ENCODE measurements at places on chromosomes 12 and 14.
A peak's percentile ranks its signal among the peaks of the same experiment; 100 is the strongest.

- DNase-seq, result peak; percentile 70
Measured at GRCh38 chr14:28678887-28679286, 87.7 kb upstream of the FOXG1 start.

GRCh38 chr12:48943221-48943620 lies 14.1 kb downstream of the ARF3 start:
- DNase-seq, result no peak

DNA sequence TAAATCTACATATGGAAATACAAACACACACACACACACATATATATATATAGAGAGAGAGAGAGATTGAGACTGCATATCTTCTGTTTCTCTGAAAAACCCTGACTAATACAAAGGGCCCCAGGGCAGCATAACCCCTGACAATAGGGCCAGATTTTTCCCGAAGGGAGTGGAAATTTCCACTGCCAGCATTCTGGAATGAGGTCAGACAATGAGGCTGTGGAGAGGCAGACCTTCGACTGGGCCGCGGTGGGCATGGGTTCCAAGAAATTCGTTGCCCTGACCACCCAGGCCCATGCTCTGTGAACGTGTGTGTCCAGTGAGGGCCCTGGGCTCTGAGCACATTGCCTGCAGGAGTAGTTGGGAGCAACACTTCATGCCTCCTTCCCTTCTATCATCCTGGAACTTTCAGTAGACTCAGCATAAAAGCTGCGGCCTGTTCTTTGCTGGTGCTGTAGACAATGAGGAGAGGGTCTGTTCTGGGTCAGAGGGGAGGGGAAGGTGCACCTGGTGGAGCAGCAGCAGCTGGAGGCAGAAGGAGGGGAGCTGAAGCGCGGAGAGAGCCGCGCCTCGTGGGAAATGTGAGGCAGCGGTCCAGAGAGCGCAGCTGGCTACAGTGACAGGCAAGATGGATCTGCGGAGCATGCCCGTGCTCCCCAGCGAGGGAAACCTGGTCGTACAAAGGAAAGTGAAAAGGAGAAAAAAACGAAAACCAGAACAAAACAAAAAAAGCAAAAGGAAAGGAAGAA lies 25.6 kb upstream of the CCDC60 start:
- no peak for DNase-seq

DNA sequence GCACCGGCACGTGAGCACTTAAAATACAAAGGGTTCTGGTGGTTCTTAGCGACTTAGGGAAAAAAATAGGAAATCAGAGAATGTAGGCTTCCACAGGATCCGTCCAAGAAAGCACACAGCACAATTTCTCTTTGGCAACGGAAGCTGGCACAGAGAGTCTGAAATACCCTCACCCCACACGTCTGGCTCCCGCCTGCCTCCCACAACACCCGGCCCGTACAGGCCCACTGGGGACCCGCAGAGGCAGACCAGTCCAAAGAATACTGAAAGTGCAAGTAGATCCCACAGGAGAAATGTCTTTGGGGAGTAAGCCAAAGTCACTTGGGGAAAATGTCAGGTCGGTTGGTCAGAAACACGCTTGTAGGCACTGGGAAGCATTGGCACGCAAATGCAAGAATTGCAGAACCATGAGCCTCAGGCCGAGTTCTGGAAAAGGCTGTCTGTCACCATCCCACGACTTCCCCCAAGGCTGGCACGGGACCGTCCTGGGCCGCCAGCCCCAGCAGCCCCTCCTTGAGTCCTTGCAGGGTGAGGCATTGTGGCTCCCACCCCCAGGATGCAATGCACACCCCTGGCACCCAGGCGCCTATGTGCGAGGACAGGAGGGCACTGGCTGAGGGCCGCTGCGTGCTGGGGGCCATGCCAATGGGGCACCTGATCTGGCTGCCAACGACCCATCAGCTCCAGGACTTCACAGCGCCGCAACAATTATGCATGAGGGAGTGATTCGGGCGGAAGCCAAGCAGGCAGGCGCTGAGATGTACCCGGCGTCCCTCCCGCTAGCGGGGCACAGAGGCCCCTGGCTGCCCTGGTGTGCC lies 29.7 kb downstream of the CHGA start:
- DNase-seq, result no peak

- DNase-seq, result no peak
Measured at GRCh38 chr12:632102-632696, 31.0 kb downstream of the NINJ2 start.

DNA sequence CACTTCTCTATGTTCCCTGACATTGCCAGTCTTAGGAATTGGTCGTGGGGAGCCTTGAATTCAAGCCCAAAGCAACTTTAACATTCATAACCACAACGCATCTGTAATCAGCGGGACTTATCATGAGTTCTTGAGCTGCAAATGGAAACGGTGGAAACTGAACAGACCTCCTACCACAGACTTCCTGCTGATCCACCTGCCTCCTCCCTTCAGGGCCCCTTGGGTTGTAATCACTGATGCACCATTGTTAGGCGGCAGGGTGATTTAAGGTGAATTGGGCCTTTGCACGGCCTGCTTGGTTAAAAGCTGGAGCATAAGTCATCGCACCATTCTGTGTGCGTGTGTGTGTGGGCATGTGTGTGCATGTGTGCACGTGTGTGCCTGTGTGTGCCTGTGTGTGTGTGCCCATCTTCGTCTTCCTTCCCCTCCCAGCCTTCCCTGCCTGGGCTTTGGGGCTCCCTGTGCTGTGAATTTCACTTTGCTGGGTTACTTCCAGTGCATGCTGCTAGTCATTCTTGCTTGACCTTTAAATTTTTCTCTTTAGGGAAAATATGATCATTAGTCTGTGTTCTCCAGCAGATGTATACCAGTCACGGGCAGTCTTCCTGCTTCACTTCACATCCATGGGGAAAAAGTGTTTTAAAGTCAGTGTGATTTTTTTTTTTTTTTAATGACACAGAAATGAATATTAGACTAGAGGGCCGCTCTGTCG lies 29.1 kb downstream of the CHST11 start:
- DNase-seq, result no peak

DNA sequence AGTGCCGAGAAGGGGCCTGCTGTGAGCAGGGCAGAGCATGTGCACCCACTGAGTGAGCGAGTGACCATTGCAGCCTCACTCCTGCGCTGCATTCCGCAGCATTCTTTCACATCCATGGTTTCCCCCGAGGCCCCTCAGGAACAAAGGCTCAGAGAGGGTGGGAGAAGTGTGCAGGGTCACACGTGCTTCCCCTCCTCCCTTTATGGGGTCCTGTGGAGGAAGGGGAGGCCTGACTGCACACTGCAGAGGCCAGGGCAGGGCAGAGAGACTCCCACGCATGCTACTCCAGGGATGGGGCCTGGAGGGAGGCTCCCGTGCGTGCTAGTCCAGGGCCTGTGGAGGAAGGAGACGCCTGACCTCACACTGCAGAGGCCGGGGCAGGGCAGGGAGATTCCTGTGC lies 63.2 kb downstream of the DIO3 start:
- DNase-seq, result no peak

DNA sequence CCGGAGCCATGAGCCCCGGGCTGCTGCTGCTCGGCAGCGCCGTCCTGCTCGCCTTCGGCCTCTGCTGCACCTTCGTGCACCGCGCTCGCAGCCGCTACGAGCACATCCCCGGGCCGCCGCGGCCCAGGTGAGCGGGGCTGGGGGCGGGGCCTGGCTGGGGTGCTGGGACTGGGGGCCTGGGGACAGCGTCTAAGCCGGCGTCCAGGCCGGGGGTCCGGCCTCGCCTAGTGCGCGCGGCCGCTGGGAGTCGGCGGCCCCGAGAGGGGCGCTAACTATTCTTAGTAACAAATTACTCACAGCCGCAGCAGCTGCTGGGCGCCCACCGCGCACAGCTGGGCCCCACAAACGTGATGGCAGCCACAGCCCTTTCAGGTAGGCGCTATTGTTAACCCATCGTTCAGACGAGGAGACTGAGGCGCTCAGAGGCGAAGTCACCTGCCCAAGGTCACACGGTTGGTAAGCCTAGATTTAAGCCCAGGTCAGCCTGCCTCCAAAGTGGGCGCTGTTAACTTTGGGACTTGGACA lies 374 bp downstream of the CYP46A1 start:
- DNase-seq, result no peak

- no peak for DNase-seq
Measured at GRCh38 chr12:131589966-131590365, 120.9 kb upstream of the SFSWAP start.

GRCh38 chr14:101861464-101861863 lies 100.0 kb downstream of the PPP2R5C start:
- no peak for DNase-seq

- DNase-seq, result no peak
Measured at GRCh38 chr12:120284381-120284780, 7.3 kb downstream of the RNU4-2 start.

DNA sequence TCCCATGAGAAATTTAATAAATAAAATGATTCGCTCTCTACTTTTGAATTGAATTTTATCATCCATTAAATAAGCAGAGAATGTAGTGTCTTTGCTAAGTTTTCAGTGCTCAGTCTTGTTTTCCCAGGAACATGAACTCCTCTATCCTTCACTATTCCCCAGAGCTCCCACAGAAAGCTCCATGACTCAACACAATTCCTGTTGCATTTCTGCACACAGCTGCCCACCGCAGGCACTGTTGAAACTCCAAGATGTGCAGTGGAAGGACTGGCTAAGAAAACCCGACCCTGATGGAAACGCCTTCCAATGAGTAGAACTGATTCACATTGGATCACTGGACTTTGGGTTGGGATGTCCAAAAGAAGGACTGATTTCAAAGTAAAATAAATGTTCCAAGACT lies 202.4 kb upstream of the AMIGO2 start:
- no peak for DNase-seq

DNA sequence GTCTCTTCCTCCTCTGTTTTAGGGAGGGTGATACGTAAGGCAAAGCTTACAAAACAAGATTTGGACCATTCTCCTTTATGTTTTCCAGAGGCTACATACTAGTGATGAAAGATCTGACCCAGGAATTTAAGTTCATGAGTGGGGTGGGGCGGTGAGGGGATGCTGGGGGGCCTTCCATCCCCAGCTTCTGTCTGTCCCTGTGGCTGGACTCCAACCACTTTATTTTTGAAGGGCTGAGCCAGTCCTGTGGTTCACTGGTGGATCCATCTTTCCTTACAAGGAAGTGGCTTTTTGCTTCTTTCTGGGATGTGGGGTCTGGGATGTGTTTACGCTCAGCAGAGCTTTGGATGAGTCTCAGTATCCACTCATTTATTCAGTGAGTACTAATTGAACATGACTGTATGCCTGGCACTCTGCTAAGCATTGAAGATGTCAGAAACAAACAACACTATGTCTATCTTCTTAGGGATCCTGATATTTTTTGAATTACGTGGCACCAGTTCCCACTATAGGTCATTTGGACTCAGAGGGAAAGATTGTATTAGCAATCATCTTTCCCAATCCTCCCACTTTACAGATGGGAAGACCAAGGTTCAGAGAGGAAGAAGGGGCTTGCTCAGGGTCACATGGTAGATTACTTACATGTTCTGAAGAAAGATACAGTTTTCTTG lies 291.8 kb upstream of the TBX3 start:
- no peak for DNase-seq

- no peak for DNase-seq
Measured at GRCh38 chr12:110012137-110012536, 12.9 kb downstream of the ANKRD13A start.

DNA sequence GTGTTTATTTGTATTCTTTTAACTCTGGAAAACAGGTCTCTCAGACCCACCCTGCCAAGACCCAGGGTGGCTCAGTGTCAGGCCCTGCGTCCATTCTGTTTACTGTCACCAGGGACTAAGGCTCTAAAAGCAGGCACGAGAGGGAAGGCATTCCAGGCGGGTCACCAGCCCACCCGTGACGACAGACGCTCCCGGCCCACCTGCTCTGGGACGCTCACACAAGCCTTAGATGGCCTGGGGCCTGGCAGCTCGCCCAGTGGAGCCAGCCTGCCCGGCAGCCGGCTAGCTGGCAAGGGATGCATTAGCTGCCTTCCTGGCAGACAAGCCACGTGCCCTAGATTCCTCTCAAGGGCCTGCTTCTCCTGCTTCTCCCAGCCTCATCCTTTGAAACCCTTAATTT lies 9.2 kb upstream of the NUAK1 start:
- DNase-seq, result no peak

DNA sequence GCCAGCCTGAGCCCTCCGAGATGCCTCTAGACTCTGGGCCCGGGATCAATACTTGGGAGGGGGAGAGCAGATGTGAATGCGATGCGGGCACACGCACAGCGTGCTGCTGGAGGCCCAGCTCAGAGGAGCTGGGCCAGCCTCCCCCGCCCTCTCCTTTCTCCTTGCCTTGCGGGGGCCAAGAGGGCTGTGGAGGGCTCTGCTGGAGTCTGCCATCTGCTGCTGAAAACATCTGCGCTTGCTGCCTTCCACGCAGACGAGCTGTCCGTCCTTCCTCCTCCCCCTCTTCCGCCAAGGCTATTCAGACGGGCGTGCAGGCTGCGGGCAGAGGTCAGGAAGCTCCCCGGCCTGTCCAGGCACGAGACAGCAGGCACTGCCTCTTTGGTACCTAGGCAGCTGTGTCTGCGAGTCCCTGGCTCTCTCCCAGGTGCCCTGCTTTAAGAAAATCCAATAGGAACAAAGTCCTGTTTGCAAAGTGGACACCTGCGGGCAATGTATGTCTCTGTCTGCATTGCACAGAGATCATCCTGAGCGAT lies 75.2 kb downstream of the SPRING1 start:
- DNase-seq, result no peak

DNA sequence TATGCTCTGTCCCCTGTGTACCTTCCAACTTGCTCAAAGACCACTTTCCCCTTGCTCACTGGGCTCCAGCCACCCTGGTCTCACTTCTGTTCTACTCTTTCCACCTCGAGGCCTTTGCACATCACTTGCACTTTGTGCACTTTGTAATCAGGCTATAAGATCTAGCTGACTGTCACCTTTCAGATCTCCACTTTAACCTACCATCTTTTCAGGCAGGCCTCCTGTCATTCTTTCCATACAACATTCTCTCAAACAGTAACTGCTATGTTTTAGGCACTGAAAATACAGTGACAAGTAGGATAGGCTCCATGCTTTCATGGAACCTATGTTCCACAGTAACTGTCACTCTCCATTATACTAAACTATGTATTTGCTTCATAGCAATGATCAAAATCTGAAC lies 14.0 kb downstream of the CPM start:
- DNase-seq, result no peak
